ENCODE measurements at places on chromosomes 6 and 20. TPM values are rescaled to one million over a fixed set of nuclear protein-coding genes. Genes with fewer than 3 reads are reported as not detected.

Gene RWDD1
- 29.1 TPM for total RNA-seq

Gene GPX5
- total RNA-seq = not detected

Gene TBC1D20
- total RNA-seq = 22.2 TPM

Gene LPA
- total RNA-seq = 2.5 TPM

Data from parietal lobe (tissue), 2 donors.